Neuronal stem cell (in vitro differentiated cells): ENCODE measurements at places on chromosomes 16 and 17.

DNA sequence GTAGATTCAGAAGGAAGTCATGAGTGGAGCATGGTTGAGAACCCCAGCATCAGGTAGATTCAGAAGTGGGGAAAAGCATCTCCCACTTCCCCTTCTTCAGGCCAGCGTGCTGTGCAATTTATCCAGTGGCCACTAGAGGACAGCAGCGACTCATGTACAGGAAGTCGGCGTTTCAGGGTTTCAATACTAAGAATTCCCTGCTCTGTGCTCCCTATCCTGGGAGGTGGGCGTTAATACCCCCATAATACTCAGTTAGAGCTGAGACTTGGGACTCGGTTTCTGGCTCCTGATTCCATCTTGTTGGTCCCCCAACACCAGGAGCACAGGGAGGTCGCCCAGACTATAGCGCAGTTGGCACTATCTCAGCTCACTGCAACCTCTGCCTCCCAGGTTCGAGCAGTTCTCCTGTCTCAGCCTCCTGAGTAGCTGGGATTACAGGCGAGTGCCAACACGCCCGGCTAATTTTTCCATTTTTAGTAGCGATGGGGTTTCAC is 75.3 kb upstream of the AMZ2 start:
- DNase-seq = peak; percentile 65

DNA sequence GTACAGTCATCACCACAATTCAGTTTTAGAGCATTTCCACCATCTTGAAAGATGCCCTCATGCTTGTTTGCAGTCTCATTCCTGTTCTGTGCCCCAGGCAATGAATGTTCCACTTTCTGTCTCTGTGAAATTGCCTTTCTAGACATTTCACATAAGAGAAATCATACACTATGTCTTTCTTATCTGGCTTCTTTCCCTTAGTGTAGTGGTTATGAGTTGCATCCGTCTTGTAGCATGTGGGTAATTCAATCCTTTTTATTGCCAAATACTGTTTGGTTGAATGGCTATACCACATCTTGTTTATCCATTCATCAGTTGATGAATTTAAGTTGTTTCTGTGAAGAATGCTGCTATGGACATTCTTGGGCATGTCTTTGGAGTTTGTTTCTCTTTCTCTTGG is 132.5 kb upstream of the PLCG2 start:
- DNase-seq = no peak

DNA sequence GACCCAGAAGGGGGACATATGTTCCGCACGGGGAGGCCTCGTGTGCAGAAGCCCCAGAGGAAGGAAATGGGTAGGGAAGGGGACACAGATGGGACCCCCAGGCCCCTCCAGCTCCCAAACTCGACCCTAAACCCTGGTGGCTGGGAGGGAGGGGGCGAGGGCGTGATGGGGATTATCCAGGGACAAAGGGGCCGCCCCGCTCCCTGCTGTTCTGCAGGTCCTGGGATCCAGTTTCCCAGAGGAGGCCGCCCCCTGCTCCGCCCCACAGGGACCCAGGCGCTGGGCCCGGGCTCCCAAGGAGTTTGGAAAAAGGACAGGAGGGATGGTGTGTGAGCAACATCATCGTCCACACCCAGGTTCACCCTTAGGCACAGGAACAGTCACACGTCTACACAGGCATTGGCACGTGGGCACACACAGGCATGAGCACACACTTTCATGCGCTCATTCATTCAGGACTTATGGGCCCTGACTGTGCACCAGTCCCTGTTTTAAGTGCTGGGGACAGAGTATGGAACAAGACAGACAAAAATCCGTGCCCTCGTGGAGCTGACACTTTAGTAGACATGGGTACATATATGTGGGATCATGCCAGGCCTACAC is 12.8 kb upstream of the FBXL19 start:
- no peak for DNase-seq

- no peak for DNase-seq
Measured at GRCh38 chr17:77359236-77359635, 218.5 kb downstream of the SEC14L1 start.

GRCh38 chr17:78344666-78345065 is 15.2 kb downstream of the SOCS3 start:
- DNase-seq = no peak

DNA sequence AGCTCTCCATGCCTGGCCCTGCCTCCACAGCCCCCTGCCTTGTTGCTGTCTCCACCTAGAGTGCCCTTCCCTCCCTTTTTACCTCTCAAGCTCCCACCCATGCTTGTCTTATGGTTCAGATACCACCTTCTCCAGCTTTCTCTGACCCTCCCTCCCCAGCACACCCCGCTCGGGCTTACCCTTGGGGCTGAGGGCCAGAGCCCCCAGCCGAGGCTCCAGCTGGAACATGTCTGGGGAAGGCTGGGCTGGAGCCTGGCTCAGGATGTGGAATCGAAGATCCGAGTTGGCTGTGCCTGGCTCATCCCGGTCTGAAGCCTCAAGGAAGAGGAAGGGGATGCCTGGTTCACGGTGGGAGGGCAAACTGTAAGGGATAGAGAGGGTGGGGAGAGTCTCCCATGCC is 3.6 kb downstream of the CDH16 start:
- no peak for DNase-seq

- no peak for DNase-seq
Measured at GRCh38 chr16:2243031-2243528, 6.8 kb downstream of the DNASE1L2 start.

DNA sequence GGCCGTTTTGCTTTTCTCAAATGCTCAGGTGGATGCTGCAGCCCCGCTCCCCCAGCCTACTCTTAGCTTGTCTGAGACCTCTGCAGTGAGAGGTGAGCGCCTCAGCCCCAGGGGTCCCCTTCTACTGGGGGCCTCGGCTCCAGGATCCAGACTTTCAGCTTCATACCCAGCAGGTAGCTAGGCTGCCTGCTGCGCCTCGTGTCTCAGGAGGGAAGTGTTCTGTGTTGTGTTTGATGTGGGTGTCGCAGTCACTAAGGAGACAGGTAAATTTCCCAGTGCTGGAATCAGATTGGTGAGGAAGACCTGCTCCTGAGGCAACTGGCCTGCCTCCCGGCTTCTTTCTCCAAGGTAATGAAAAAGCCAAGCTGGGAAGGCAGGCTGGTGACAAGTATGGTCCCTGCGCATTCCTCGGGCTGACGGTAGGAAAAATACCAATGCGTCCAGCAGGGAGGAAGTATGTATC is 604.0 kb upstream of the SALL1 start:
- DNase-seq = no peak

DNA sequence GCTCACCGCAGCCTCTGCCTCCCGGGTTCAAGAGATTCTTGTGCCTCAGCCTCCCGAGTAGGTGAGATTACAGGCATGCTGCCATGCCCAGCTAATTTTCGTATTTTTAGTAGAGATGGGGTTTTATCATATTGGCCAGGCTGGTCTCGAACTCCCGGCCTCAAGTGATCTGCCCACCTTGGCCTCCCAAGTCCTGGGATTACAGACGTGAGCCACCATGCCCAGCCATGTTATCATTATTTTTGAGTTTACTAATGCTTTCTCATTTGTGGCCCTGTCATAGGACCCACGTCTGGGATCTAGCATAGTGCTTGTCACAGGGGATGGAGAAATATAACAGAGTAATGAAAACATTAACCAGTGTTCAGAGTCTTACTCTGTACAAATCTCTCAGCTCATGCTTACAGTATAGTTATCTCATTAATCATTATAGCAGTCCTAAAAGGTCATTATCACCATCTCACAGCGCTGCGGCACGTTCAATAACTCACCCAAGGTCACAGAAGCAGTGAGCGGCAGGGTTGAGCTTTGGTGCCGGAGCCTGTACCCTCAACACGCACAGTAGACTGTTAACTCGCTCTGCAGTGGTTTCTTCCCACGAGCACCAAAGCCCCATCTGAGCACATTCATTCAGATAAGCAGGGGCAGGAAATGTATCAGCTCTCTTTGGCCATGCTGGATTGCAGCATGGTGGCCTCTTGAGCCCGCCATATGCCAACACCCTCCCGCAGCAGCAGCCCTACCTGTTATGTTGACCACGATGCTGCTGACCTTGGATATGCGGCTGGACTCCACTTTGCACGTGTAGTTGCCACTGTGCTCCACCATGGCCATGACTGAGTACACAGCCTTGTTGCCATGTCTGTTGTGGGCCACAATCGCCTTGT is 21.4 kb downstream of the PECAM1 start:
- no peak for DNase-seq

GRCh38 chr16:76676356-76676755 is 399.2 kb downstream of the CNTNAP4 start:
- DNase-seq = no peak

- no peak for DNase-seq
Measured at GRCh38 chr17:62708587-62708986, 81.1 kb downstream of the MRC2 start.

DNA sequence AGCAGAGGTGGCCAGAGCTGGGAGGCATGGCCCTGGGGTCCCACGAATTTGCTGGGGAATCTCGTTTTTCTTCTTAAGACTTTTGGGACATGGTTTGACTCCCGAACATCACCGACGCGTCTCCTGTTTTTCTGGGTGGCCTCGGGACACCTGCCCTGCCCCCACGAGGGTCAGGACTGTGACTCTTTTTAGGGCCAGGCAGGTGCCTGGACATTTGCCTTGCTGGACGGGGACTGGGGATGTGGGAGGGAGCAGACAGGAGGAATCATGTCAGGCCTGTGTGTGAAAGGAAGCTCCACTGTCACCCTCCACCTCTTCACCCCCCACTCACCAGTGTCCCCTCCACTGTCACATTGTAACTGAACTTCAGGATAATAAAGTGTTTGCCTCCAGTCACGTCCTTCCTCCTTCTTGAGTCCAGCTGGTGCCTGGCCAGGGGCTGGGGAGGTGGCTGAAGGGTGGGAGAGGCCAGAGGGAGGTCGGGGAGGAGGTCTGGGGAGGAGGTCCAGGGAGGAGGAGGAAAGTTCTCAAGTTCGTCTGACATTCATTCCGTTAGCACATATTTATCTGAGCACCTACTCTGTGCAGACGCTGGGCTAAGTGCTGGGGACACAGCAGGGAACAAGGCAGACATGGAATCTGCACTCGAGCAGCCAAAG is 2.3 kb downstream of the CSF3 start:
- no peak for DNase-seq

DNA sequence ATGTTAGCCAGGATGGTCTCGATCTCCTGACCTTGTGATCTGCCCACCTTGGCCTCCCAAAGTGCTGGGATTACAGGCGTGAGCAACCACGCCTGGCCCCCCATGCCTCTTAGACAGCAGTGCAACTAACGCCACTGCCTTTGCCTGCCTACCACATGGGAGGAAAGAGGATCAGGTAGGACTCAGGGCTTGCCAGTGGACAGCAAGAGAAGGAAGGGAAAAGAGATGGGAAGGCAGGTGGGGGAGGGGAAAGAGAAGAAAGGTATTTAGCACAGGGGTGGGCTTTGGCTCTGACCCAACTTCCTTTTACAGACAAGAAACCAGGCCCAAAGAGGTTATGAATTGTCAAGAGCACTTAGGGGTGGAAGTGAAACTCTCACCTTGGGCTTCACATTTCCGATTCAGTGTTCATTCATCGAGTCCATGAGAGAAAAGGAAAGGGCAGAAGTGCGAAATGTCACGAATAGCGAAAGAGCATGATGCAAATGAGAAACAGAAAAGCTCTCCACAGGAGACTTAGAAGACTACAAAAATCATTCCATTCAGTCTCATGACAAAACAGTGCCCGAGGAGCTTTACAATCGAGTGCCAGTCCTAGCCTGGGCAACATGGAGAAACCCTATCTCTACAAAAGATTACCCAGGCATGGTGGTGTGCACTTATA is 36.4 kb downstream of the CDK5R1 start:
- no peak for DNase-seq

DNA sequence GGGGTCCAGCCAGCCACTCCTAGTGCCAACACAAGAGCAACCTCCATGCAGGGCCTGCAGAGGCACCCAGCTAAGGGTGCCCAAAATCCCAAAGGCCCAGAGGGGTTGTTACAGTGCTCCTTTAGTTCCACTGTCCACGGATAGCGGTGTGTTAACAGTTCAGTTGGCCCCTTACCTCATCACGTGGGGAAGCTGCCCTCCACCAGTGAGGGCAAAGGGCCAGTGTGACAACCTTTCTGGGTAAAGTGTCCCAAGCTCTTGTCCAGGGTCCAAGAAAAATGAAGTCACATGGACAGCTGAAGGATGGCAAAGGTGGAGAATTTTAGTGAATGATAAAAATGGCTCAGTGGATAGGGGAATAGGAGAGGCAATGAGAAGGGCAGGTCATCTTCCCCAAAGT is 8.7 kb upstream of the MKS1 start:
- DNase-seq = no peak

DNA sequence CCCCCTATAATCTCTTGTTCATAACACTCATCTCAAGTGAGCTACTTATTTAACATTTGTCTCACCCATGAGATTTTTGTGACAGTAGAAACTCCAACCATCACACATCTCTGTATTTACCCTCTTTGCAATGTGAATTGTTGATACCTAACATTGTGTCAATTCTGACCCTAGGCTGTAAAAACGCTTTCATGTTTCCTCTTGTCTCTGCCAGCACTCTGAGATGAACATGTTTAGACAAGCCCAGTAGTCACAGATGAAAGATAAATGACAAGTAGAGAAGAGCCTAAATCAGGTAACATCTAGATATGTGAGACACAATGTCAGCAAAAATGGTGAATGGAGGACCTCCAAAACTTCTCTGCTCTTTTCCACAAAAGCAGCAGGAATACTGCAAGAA is 1254.5 kb upstream of the GOT2 start:
- DNase-seq = no peak

- DNase-seq = no peak
Measured at GRCh38 chr16:87337262-87337771, 20.1 kb upstream of the C16orf95 start.

DNA sequence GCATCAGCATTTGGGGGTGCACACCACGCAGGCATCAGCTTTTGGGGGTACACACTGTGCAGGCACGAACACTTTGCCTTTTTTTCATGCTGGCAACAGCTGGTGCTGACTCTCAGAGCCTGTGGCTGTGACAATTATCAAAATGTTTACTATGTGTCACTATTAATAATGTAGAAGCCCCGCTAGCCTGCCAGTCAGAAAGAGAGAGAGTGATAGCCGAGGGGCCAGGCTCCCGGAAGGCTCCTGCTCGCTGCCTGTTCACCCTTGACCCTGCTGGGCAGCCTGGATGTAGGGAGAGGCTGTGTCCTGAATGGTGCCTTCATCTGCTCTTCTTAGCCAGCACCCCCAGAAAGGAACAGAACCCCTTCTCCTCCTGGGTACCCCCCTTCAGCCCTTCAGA is 61.9 kb downstream of the SDK2 start:
- DNase-seq = no peak

GRCh38 chr16:12120217-12120981 is 143.9 kb downstream of the SNX29 start:
- DNase-seq = no peak

GRCh38 chr17:57372156-57372555 is 115.8 kb downstream of the MSI2 start:
- DNase-seq = no peak

- no peak for DNase-seq
Measured at GRCh38 chr17:66904760-66905624, 59.5 kb upstream of the CACNG4 start.
